ENCODE measurements at places on chromosomes 3 and 15.

- no peak for DNase-seq
These were observed 9.6 kb downstream of the TRH start for GRCh38 chr3:129984125-129984524.

GRCh38 chr15:84658788-84659411, 901 bp upstream of the NMB start:
- DNase-seq: no peak

DNA sequence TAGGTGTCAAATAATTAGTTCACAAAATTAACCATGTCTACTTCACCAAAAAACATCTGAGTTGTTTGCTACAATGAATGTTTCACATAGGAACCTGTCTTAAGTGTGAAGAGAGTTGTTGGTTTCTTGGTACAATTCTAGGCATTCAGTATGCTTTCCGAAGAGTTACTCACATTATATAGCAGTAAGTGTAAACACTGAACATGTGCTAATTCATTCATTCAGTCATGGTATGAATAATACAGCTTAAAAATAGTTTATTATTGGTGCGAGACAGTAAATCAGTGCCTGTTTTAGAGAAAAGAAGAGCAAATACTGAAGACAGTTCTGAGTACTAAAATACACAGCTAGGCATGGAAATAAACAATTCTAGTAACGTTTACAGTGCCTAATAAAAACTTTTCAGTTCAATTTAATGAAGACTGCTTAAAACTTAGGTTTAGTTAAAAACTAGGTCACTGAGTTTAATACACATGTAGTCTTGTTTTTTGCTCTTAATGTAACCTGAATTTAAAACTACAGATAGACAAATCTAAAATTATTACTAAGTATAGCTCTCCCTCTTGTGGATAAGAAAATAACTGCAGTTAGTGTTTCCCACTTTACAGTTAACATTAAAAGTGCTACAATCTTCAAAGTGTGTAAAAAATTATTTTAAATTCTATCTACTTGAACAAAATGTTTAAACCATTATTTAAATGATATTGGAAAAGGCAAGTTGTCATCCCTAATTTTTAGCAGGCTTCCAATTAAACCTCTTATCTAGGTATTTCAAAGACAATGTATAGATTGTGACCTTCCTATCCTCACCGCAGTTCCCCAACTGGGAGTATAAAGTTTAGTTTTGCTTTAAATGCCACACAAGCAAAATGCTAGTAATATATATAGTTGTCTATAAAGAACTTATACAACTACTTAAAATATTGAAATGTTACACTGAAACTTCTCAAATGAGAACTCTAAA, 20.1 kb upstream of the ZCWPW2 start:
- DNase-seq: no peak

DNA sequence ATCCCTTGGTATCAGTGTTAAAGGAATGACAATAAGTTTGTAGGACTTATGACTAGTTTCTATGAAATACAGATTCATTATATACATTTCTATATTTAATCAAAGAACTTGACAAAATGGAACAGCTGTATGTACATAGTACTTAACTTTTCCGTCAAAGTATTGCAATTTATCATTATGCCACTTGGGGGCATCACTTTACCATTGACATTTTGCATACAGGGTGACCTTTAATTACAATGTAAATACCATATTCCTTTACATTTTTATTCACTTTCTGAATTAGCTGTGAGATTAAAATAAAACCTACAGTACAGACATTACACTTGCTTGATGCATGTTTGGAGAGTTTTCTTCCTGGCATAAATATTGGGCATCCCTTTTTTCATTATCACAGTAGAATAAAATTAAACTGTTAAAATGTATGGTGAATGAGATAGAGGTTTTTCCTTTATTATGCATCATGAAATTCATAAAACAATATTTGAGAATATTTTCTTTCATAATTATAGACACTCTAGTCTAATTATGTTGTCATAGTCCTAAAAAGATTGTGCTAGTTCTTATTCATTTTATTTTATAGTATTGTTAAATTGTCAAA, 6.9 kb downstream of the NEK11 start:
- DNase-seq: no peak

DNA sequence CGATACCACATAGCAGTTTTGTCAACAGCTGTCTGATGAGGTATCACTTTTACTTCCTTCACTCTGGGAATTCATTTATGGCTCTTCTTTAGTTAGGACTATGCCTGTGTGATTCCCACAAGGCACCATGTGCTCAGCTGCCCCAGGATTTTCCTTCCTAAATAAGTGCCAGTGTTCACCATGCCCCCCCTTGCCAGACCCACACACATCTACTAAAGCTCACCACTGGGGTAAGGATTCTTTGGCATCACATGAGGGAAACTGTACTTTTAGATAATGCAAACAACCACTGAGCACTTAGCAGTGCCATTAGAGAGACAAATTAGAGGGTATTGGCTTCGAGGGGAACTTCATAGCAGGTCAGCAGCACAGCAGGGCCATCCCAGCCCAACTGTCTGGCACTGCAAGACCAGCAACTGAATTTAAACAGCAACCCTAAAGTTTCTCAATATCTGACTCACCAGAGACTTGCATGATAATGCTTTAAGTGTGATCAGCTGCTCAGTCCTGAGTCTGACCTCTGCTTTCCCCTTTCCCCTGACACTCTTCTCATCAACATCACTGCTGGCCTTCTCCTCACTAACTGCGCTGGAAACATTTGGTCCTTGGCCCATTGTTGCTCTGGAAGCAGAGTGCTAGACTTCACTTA, 114.3 kb downstream of the STAC start:
- DNase-seq: peak; percentile 34

DNA sequence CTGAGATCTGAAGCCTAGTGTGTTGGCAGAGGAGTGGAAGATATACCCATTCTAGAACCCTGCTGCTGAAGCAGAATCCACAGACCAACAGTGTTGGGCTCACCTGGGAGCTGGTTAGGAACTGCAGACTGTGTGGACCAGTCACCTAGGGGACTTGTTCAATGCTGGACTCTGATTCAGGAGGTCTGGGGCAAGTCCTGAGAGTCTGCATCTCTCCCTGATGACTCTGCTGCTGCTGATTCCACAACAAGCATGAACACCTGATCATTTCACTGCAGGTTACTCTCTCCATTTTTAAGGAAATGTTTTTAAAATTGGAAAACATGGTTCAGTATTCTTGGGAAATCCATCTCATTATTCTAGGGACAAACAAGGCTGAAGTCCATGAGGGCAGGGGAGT, 84.9 kb downstream of the SEMA6D start:
- DNase-seq: no peak

DNA sequence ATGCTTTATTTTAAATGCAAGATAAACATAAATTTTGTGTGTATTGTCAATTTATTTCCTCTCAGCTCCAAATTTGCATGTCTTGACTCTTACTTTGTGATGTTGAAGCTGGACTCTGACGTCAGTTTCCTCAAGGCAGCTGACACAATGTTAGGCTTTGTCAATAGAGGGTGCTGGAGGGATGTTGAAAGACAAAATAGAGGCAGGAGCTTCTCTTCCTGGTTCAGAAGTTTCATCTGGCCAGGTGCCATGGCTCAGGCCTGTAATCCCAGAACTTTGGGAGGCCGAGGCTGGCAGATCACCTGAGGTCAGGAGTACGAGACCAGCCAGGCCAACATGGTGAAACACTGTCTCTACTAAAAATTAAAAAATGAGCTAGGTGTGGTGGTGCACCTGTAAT, 408.6 kb downstream of the GBE1 start:
- DNase-seq: no peak

DNA sequence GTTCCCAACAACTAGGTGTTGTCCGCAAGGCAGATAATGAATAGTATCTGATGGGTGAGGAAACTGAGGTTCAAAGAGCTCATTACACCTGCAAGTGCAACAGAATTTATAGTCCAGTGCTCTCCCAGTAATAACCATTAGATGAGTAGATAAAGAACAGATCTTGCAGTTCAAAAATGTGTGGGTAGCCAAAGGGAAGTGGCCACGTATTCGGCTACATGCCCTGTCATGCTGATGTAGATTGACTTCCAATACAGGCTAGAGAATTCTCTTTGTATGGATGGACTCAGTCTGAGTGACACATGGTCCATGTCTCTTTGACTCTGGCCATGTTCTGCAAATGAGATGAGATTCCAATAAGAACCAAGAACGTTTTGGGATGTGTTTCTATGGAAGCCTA, 187.9 kb upstream of the LPP start:
- no peak for DNase-seq

- peak; percentile 24 for DNase-seq
These were observed 187.7 kb upstream of the CMC1 start for GRCh38 chr3:28053759-28054158.

GRCh38 chr3:43582866-43583265, 38.9 kb downstream of the ANO10 start:
- DNase-seq: no peak

DNA sequence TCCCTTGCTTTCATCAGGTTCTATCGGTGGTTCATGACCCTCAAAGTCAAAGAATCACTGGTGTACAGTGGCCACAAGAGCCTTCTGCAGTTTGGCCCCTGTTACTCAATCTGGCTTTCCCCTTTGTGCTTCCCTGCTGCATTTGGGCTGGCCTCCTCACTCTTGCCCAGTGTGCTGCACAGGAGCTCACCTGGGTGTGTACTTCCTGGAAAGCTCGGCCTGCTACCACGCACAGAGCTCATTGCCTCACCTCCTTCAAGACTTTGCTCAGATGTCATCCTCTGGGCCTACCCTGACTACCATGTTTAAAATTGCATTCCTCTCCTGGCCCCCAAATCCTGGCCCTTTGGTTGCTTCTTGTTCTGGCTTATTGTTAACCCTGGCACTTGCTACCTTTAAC, 90.9 kb downstream of the MITF start:
- DNase-seq: no peak

GRCh38 chr3:153640689-153641665, 479.0 kb downstream of the RAP2B start:
- no peak for DNase-seq

GRCh38 chr3:100744671-100745070, 35.4 kb downstream of the TFG start:
- DNase-seq: no peak

DNA sequence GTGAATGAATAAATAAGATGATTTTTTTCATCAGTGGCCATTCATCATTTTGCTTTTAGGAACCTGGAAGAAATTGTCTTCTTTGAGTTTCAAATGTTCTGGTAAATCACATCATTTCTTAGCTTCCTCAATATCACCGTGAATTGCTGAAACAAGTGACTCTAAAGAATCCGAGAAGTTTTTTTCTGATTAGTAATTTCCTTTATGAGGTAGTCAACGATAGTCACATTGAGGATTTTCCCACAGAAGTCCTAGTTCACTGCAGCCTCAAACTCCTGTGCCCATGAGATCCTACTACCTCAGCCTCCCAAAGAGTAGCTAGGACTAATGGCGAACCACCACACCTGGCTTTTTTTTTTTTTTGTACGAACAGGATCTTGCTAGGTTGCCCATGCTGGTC, 3.6 kb upstream of the TMPRSS7 start:
- no peak for DNase-seq

GRCh38 chr3:125240496-125240895, 27.9 kb upstream of the SLC12A8 start:
- DNase-seq: peak; percentile 58

GRCh38 chr3:14120111-14120920, 4.4 kb downstream of the CHCHD4 start:
- no peak for DNase-seq

- no peak for DNase-seq
These were observed 91.1 kb upstream of the RNF7 start for GRCh38 chr3:141646760-141647561.

All from NK-92 treated with Interleukin-12 subunit alpha and Interleukin-12 subunit beta, amount 100 ng/mL, for 24 hours (cell line).